ENCODE measurements at places on chromosomes 3 and 15.

- H3K4me1 ChIP-seq, result peaks cover 84% of the 10 kb centered on the region
- peak overlapping the region; percentile 25 for H3K4me3 ChIP-seq
- H3K27ac ChIP-seq, result peak overlapping the region; percentile 49
- no peaks in the 10 kb centered on the region for H3K36me3 ChIP-seq
These were observed 18.9 kb upstream of the COPG1 start for GRCh38 chr3:129230311-129231019.

- H3K4me3 ChIP-seq, result no peak overlapping the region
- no peak for DNase-seq
- no peak overlapping the region for H3K27ac ChIP-seq
- H3K27me3 ChIP-seq, result no peaks in the 10 kb centered on the region
- H3K4me1 ChIP-seq, result no peaks in the 10 kb centered on the region
- H3K36me3 ChIP-seq, result peaks cover 35% of the 10 kb centered on the region
These were observed 30.0 kb downstream of the TARS3 start for GRCh38 chr15:101694261-101694660.

GRCh38 chr3:7567160-7567559, 706.2 kb downstream of the GRM7 start:
- H3K4me1 ChIP-seq, result no peaks in the 10 kb centered on the region
- H3K27me3 ChIP-seq, result no peaks in the 10 kb centered on the region
- no peak overlapping the region for H3K4me3 ChIP-seq

GRCh38 chr3:152269831-152270734, 1.4 kb downstream of the MBNL1 start:
- peaks cover 2% of the 10 kb centered on the region for H3K36me3 ChIP-seq
- peak; percentile 67 for DNase-seq
- H3K27me3 ChIP-seq, result no peaks in the 10 kb centered on the region
- peak overlapping the region; percentile 96 for H3K27ac ChIP-seq
- H3K4me1 ChIP-seq, result peaks cover 34% of the 10 kb centered on the region
- peak overlapping the region; percentile 100 for H3K4me3 ChIP-seq

DNA sequence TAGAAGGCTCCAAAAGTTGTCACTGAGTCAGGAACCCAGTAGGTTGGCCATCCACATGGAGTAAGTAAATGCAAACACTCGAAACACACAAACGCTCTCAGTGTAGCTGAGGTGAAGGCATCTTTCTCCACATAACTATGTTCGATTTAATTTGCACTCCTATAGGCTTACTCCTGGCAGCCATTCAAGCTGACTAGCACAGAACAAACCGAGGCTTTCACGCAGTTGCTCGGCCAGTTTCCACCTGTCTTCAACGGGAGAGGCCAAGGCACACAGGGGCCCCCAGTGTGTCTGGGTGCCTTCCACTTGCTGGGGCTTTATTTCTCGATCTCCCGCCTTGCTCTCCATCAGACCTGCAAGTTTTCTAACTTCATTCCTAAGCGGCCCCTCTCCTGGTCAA, 18.9 kb downstream of the RGMA start:
- H3K27ac ChIP-seq, result no peak overlapping the region
- peaks cover 24% of the 10 kb centered on the region for H3K4me1 ChIP-seq
- no peak overlapping the region for H3K4me3 ChIP-seq
- H3K36me3 ChIP-seq, result no peaks in the 10 kb centered on the region
- DNase-seq, result no peak
- peaks cover 42% of the 10 kb centered on the region for H3K27me3 ChIP-seq

- DNase-seq, result no peak
- H3K36me3 ChIP-seq, result no peaks in the 10 kb centered on the region
- no peak overlapping the region for H3K27ac ChIP-seq
- no peaks in the 10 kb centered on the region for H3K27me3 ChIP-seq
These were observed 167.3 kb downstream of the BCHE start for GRCh38 chr3:165669967-165670366.

DNA sequence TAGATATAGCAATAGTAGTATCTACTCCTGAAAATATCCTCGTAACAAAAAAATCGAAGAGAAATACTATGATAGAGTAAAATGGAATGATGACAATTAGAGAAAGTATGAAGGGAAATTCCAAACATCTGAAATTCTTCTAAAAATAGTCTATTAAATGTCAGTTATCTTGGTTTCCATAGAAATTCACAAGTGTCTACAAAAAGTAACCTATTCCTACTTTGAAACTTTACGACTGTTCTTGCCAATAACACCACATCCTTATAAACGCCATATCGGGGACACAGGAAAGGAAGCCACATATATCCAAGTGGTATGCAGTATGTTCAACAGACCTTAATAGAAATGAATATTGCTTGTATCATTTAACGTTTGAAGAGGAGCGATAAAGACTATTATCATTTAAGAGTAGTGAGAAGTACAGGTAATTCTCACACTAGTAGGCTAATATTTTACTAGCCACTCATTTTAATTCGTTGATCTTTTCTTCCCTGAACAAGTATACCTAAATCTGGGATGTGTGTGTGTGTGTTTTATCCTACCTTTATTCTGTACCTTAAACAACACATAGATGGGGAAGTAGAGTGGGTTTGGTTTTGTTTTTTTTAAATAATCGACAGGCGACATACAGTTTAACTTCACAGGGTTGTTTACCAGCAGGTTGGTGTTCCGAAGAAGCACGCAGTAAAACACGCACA, 1.2 kb downstream of the GPR176 start:
- no peak overlapping the region for H3K27ac ChIP-seq
- H3K4me3 ChIP-seq, result no peak overlapping the region
- peaks cover 13% of the 10 kb centered on the region for H3K27me3 ChIP-seq
- DNase-seq, result peak; percentile 22
- peaks cover 21% of the 10 kb centered on the region for H3K4me1 ChIP-seq

DNA sequence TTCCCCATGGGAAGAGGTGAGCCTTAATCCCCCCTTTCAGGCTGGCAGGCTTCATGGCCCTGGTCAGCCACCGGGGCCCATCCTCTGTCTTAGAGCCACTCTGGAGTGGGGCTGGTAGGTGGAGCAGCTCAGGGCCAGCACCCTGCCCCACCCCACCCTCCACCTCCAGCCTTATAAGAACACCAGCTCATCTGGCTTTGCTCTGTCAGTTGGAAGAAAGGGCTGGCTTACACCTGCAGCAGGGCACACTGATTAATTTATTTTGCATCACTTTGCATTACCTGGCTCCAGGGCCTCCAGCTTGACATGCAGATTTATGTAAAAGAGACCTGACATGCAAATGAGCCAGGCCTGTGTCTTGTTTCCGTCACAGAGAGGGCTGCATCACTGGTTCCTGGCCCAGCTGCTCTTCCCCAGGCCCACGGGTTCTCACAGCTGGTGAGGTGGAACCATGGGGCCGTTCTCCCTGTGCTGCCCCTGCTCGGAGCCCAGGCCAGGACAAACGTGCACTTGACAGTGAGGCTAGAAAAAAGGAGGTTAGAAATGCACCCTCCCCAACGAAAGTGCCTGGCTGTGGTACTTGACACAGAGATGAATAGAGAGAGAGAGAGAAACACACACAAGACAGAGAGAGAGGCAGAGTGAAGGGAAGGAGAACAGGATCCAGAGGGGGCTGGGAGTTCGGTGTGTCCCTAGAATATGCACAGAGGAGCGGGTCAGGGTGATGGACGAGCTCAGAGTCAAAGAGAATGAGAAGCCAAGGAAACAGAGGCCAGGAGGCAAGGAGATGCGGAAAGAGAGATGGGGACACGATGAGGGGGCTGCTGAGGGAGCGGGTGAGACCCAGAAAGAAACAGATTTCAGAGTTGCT, 44.5 kb upstream of the MAGEF1 start:
- no peak for DNase-seq
- no peak overlapping the region for H3K4me3 ChIP-seq
- H3K36me3 ChIP-seq, result no peaks in the 10 kb centered on the region
- H3K4me1 ChIP-seq, result no peaks in the 10 kb centered on the region

DNA sequence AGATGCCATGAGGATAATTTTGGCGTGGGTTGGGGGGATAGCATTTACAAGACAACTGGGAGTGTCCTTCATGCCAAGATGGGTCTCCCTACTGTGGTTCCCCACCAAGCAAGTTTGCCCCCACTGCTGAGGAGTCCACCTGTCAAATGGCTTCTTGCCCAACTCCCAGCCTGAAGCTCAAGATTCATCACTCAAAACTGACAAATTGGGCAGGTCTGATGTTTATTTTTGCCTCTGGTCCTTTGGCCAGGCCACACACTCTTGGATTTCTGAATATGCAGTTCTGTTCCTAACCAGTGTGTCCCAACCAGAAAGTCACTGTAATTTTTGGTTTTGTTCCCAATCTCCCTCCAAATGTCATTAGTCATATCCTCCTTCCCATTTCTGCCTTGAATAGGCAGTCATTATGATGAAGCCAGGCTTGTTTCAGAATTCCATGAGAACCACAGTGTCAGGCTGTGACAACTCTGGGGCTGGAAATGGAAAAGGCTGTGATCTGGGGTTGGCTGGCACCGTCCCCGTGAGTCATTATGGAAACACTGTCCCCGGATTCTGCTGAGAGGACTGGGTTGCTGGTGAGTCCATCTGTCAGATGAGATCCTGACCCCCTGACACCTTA, 29.3 kb upstream of the MEF2A start:
- no peaks in the 10 kb centered on the region for H3K36me3 ChIP-seq
- H3K27ac ChIP-seq, result no peak overlapping the region
- no peaks in the 10 kb centered on the region for H3K4me1 ChIP-seq
- H3K27me3 ChIP-seq, result no peaks in the 10 kb centered on the region
- DNase-seq, result no peak
- H3K4me3 ChIP-seq, result no peak overlapping the region

Measured in common myeloid progenitor, CD34-positive (primary cell).